ENCODE measurements at places on chromosomes 3 and 15.

DNA sequence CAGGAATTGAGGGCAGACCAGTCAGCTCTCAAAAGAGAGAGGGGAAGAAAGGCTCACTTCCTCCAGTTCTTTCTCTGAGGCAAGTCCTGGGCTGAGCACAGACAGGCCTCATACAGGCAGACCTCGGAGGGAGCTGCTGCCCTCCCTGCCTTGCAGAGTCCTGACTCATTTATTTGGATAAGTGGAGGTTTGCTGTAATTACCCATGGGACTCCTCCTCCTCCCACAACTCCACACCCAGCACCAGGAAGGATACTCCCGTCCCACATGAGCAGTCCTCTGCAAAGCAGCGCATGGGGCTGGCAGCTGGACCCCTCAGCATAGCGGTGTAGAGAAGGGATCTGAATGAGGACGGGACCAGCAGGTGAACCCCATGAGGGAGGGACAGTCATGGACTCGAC, 13.4 kb upstream of the SCN10A start:
- peaks cover 3% of the 10 kb centered on the region for H3K4me1 ChIP-seq
- H3K27ac ChIP-seq = no peak overlapping the region
- no peak overlapping the region for H3K4me3 ChIP-seq
- no peak for DNase-seq

DNA sequence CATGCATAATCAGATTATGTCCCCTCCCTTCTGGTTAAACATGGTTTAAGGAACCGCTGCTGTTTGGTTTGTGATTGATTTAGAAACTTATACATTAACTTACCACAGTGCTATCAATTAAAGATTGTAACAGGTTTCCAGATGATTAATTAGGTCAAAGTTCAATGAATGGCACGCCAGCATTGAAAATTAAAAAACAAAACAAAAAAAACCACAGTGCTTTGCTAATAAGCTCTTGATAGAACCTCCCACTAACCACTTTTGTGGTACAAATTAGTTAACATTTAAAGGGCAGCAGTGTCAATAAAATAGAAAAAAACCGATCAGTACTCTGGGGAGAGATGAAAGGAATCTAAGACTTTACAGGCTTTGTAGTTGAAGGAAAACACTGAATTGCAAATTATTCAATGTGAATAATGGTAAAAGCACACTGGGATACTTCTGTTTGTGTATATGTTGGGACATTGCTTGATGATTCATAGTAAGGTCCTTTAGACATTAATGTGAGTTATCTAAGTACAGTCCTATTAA, 7.6 kb upstream of the C3orf38 start:
- no peaks in the 10 kb centered on the region for H3K27me3 ChIP-seq
- no peak overlapping the region for H3K27ac ChIP-seq
- H3K4me3 ChIP-seq = no peak overlapping the region
- no peak for DNase-seq

- H3K4me3 ChIP-seq = no peak overlapping the region
- peaks cover 2% of the 10 kb centered on the region for H3K36me3 ChIP-seq
- H3K27me3 ChIP-seq = no peaks in the 10 kb centered on the region
- no peak overlapping the region for H3K27ac ChIP-seq
- no peak for DNase-seq
These were observed 9.3 kb downstream of the ARL13B start for GRCh38 chr3:93989241-93989640.

DNA sequence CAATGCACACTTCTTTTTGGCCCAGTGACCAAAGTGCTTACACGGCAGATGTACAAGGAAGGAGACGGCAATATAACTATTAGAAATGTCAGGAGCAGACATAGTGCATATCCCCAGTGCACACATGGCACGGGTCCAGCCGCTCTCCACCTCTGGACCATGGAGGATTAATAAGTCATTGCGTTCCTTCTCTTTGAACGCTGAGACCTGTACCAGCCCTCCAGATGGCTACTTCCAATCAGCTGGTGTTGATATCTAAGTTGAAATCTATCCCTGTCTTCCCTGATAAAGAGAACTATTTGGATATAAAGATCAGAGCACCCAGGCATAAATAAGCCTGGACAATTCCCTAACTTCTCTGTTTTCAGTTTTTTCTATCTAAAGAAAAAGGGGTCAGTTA, 212.5 kb downstream of the CADPS start:
- no peak overlapping the region for H3K4me3 ChIP-seq
- no peaks in the 10 kb centered on the region for H3K36me3 ChIP-seq
- no peak for DNase-seq
- no peak overlapping the region for H3K27ac ChIP-seq
- no peaks in the 10 kb centered on the region for H3K4me1 ChIP-seq

DNA sequence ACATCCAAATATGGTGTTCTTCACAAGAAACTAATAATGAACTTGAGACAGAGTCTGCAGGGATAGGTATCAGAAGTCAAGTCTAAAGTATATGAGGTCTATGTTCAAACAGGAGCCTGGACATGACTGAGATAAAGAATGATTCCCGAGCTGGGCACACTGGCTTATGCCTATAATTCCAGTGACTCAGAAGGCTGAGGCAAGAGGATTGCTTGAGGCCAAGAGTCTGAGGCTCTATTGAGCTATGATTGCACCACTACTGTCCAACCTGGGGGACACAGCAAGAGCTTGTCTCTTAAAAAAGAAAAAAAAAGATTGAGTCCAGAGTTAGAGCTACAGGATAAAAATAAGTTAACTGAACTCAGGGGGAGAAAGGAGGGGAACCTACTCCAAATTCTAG, 246.5 kb downstream of the LRRN1 start:
- H3K4me1 ChIP-seq = no peaks in the 10 kb centered on the region
- DNase-seq = no peak
- no peaks in the 10 kb centered on the region for H3K36me3 ChIP-seq
- H3K4me3 ChIP-seq = no peak overlapping the region

DNA sequence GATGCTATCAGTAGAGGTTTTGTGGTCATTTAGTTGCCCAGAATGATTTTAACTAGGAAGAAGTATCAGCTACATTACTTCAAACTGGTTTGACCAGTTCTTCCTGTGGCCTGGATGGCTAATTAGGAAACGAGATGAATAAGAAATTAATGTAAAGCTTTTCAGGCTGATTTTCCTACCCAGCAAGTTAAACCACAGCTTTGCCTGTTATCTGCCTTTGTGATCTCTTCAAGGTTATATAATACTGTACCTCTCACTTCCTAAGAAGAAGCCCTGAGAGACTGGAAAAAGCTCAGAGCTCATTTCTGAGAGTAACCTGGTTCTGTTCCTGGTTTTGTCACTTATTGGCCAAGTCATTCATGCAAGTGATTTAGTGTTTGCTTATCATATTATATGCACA, 782.2 kb upstream of the GOLIM4 start:
- H3K4me3 ChIP-seq = no peak overlapping the region
- DNase-seq = no peak
- H3K36me3 ChIP-seq = no peaks in the 10 kb centered on the region
- no peaks in the 10 kb centered on the region for H3K4me1 ChIP-seq
- H3K27ac ChIP-seq = no peak overlapping the region

GRCh38 chr3:43753741-43754715, 63.3 kb downstream of the ABHD5 start:
- H3K27me3 ChIP-seq = no peaks in the 10 kb centered on the region
- peak overlapping the region; percentile 73 for H3K27ac ChIP-seq
- DNase-seq = no peak
- peaks cover 17% of the 10 kb centered on the region for H3K4me1 ChIP-seq
- no peak overlapping the region for H3K4me3 ChIP-seq
- H3K36me3 ChIP-seq = no peaks in the 10 kb centered on the region

- no peaks in the 10 kb centered on the region for H3K4me1 ChIP-seq
- DNase-seq = no peak
- no peak overlapping the region for H3K27ac ChIP-seq
- H3K4me3 ChIP-seq = no peak overlapping the region
- H3K27me3 ChIP-seq = peaks cover 15% of the 10 kb centered on the region
These were observed 44.0 kb upstream of the SLC41A3 start for GRCh38 chr3:126127904-126128303.

DNA sequence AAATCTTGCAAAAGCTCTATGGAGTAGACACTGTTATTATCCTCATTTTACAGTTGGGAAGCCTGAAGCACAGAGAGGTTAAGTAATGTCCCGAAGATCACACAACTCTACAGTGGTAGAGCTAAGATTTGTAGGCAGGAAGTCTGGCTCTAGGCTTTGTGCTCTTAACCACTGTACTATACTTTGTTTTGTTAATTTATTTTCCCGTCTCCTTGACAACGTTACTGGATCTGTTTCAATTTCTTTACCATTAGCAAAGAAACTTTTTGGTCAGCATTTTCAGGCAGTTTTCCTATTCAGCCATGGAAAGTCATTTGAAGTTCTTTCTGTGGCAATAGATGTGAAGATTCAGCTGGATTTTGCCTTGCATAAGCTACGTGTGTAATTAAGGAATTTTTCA, 51.7 kb downstream of the OTOL1 start:
- H3K27me3 ChIP-seq = no peaks in the 10 kb centered on the region
- no peak for DNase-seq
- H3K27ac ChIP-seq = no peak overlapping the region
- no peaks in the 10 kb centered on the region for H3K4me1 ChIP-seq
- no peaks in the 10 kb centered on the region for H3K36me3 ChIP-seq

GRCh38 chr3:131973731-131974130, 61.1 kb downstream of the CPNE4 start:
- H3K27me3 ChIP-seq = no peaks in the 10 kb centered on the region
- H3K36me3 ChIP-seq = no peaks in the 10 kb centered on the region
- DNase-seq = no peak
- H3K27ac ChIP-seq = no peak overlapping the region
- H3K4me3 ChIP-seq = no peak overlapping the region
- H3K4me1 ChIP-seq = no peaks in the 10 kb centered on the region

- no peaks in the 10 kb centered on the region for H3K36me3 ChIP-seq
- peaks cover 9% of the 10 kb centered on the region for H3K4me1 ChIP-seq
- H3K4me3 ChIP-seq = no peak overlapping the region
- H3K27ac ChIP-seq = no peak overlapping the region
- H3K27me3 ChIP-seq = no peaks in the 10 kb centered on the region
These were observed 232.2 kb upstream of the FEZF2 start for GRCh38 chr3:62605413-62606068.

- H3K4me3 ChIP-seq = no peak overlapping the region
- peak; percentile 20 for DNase-seq
- no peaks in the 10 kb centered on the region for H3K27me3 ChIP-seq
- no peaks in the 10 kb centered on the region for H3K36me3 ChIP-seq
These were observed 116.4 kb upstream of the AGBL1 start for GRCh38 chr15:85963262-85963760.

DNA sequence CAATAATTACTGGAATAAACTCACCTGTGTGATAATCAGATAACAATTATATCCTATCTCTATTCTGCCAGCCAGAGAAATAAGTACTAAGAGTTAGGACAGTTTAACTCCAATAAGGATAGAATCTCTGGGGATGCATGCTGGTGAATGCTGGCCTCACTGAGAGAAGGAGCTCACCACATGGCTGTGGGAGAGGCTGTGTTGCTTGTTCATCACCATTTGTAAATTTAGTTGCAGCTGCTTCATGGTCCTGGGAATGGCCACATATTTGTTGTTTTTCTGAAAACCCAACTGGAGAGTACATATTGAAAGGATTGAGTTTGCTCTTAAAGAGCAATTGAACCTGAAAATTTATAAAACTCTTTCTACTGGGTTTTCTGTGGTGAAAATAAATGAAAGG, 207.3 kb downstream of the NECTIN3 start:
- H3K27me3 ChIP-seq = no peaks in the 10 kb centered on the region
- H3K27ac ChIP-seq = no peak overlapping the region
- no peak for DNase-seq
- no peak overlapping the region for H3K4me3 ChIP-seq
- H3K4me1 ChIP-seq = no peaks in the 10 kb centered on the region

GRCh38 chr3:30649572-30650318, 43.3 kb downstream of the TGFBR2 start:
- no peak overlapping the region for H3K4me3 ChIP-seq
- H3K36me3 ChIP-seq = peaks cover 19% of the 10 kb centered on the region
- no peak overlapping the region for H3K27ac ChIP-seq
- DNase-seq = no peak

- DNase-seq = no peak
- H3K4me3 ChIP-seq = no peak overlapping the region
- no peaks in the 10 kb centered on the region for H3K36me3 ChIP-seq
- no peaks in the 10 kb centered on the region for H3K27me3 ChIP-seq
- peaks cover 11% of the 10 kb centered on the region for H3K4me1 ChIP-seq
- no peak overlapping the region for H3K27ac ChIP-seq
These were observed 2.0 kb downstream of the PPP1R14D start for GRCh38 chr15:40826423-40827075.

GRCh38 chr3:76403556-76403955, 618.2 kb upstream of the ZNF717 start:
- no peak overlapping the region for H3K4me3 ChIP-seq
- H3K27ac ChIP-seq = no peak overlapping the region
- H3K4me1 ChIP-seq = no peaks in the 10 kb centered on the region
- no peaks in the 10 kb centered on the region for H3K36me3 ChIP-seq

DNA sequence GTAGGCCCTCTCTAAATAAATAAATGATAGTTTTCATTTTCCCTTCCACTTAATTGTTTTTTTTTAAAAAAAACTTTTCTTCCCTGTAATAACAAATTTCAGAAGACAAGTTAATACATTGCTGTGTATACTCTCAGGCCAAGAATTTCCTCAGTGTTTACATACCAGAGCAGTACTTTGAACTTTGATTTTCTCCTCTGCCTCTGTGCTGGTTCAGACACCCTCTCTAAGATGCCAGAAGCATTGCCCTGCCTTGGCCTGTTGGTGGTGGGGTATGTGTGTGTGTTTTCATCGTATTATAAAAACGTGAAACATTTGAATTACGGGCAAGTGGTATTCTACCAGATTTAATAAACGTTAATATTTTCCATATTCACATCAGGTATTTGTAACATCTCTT, 70.1 kb downstream of the SMAD3 start:
- no peak overlapping the region for H3K4me3 ChIP-seq
- H3K4me1 ChIP-seq = peaks cover 12% of the 10 kb centered on the region
- no peaks in the 10 kb centered on the region for H3K36me3 ChIP-seq
- H3K27ac ChIP-seq = no peak overlapping the region
- DNase-seq = no peak
- no peaks in the 10 kb centered on the region for H3K27me3 ChIP-seq

DNA sequence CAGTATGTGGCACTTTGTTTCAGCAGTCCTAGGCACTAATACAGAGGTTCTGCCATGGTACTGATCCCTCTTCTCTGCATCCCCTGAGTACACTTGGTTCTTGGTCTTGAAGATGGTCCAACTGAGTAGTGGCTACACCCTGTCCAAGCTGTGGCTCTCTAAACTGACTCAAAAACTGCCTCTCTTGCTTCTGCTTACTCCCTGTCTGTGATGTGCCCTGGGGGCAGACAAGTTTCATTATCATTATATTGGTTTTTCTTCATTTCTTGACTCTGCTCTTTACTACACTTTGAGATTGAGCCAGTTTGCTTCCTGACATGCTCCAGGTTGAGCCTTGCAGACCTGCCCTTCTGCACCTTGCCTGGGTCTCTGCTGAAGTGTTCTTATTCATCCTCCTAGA, 18.9 kb upstream of the ST3GAL6 start:
- no peaks in the 10 kb centered on the region for H3K36me3 ChIP-seq
- no peak overlapping the region for H3K4me3 ChIP-seq
- H3K27me3 ChIP-seq = no peaks in the 10 kb centered on the region
- no peak for DNase-seq

- no peak overlapping the region for H3K4me3 ChIP-seq
- H3K4me1 ChIP-seq = no peaks in the 10 kb centered on the region
- no peaks in the 10 kb centered on the region for H3K27me3 ChIP-seq
- H3K36me3 ChIP-seq = no peaks in the 10 kb centered on the region
- H3K27ac ChIP-seq = no peak overlapping the region
These were observed 7.4 kb downstream of the ARRDC4 start for GRCh38 chr15:97967881-97968280.

Measured in SJCRH30 (cell line).